Large intestine (tissue), 12 donors: ENCODE measurements at places on chromosomes 4 and X. TPM values are rescaled to one million over a fixed set of nuclear protein-coding genes. Genes with fewer than 3 reads are reported as not detected.

DNA sequence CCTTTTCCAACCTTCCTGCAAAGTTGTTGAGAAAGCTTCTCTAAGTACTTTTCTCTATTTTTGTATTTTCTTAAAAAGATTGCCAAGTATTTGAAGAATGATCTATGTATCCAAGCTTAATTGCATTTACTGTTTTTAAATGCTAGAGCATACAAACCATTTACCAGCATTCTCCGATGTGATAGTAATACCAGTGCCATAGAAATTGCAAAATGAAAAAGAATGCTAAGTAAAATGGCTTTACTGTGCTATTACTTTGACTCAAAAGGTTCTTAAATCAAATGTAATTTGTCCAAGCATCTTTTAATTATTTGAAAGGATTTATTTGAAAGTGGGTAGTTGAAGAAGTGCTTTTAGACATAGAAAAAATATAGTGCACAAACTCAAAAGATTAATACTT is 1183.2 kb downstream of the RAPGEF2 start:
- DNase-seq, result no peak

DNA sequence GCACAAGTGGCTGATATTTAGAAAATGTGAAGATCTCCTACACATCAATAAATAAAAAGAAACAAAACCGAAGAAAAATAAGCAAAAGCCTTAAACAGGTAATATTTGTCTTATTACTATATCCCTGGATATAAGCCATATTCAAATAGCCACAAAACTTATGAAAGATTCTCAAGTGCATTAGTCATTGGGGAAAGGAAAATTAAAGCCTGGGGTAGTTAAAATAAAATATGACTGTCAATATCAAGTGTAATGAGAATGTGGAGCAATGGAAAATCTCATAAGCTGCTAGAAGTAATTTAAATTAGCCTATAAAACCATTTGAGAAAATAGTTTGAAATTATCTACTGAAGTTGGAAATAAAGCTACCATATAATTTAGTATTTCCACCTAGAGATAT is 399.9 kb downstream of the GASK1B start:
- no peak for DNase-seq

- no peak for DNase-seq
Observed at GRCh38 chr4:825063-825970, 612 bp downstream of the CPLX1 start.

- DNase-seq, result no peak
Observed at GRCh38 chr4:111802191-111802590, 343.1 kb upstream of the FAM241A start.

DNA sequence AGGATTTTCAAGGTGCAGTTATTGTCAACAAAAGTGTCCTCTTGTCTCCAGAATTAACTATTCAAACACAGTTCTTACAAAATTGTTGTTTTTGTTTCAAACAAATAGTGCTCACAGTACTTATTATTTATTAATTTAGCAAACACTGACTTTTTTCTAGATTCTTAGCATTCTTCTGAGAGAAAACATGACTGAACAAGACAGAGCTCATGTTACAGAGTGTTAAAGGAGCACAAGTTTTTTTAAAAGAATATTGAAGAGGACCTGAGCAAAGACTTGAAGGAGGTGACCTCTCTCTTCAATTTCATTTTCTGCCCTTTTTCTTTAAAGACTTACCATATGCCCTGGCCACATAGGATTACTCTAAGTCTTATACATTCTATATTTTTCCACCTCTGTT is 2220.3 kb upstream of the AGA start:
- DNase-seq, result no peak

- no peak for DNase-seq
Observed at GRCh38 chr4:113823291-113823659, 61.7 kb upstream of the CAMK2D start.

GRCh38 chrX:109398833-109399232 is 83.1 kb downstream of the GUCY2F start:
- no peak for DNase-seq

DNA sequence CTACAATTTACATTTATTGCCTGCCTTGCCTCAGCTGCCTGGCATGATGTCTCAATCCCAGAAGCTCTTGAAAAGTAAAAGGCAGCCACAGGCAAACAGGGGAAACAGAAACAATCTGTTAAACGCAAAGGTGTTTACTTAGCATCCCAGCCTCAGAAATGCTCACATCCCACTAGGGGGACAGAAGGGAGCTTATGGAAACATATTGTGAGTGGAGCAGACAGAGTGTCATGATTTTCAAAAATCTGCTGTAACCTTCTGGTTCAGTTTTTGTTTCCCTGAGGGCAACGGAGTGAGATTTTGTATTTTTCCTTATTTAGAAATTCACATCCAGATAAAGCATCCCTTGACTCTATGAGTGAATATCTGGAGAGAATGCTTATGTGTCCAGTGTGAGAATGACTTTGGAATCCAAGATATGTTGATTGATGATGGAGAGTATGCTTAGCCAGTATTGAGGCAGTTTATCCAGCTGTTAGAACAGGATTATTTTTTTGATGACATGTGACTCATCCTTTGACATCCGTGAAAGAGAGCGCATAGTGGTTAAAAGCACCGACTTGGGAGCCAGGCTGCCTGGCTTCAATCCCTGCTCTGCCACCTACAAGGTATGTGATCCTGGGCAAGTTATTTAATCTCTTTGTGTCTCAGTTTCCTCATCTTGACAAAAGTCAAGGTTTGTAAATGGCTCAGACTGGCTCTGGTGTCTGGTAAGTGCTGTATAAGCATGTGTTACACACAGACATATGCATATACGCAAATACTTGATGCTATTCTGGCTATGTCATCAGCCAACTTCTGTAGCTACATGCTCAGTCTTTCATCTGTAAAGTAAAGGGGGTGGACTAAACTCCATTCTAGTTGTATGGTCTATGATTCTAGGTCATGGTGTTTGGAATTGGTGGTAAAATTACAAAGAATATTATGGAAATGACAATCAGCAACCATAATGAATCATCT is 381.2 kb downstream of the RAPGEF2 start:
- no peak for DNase-seq

GRCh38 chr4:169987327-169988228 is 38.6 kb downstream of the MFAP3L start:
- DNase-seq, result no peak

DNA sequence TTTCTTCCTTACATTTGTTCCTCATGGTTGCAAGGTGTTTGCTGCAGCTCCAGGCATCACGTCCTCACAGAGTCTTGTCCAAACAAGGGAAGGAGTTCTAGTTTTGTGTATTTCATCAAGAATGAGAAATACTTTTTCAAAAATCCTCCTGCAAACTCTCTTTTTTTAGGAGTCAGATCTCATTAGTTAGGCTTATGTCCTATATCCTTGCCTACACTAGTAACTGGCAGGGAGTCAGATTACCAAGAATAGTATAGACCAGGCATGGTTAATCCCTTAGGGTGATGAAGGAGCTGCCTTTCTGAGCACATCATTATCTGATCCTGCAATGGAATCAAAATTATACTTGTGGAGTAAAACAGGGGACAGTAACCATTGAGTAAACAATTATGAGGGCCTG is 160.4 kb downstream of the SHROOM3 start:
- DNase-seq, result no peak

DNA sequence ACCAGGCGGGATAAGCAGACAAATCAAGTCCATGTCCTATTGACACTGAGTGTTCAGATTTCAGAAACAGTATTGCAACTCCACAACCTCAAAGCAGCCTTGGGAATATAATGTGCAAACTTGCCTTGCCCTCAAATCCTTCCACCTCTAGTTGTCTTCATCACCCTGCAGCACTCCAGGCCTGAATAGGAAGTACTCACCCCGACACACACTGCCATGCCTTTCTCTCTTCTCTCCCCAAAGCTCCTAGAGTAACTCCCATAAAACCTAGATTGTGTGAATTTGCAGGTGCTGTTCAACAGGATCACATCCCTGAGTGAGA is 19.6 kb downstream of the ACSL1 start:
- DNase-seq, result no peak

DNA sequence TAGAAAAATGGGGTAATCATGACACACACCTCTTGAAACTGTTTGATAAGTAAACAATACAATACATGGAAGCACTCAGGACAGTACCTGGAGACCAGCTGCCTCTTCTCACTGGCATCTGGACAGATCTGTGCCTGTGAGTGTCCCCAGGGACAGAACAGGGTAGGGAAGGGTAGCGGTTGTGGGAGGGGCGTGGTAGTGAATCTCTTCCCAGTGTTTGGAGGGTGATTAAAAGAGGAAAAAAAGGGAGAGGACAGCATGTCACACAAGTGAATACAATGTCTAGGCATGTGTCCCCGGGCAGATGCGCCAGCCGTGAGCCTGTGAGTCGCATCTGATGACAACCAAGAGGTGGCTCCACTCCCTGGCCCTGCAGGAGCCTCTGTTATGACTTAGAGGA is 138.8 kb upstream of the MSX1 start:
- DNase-seq, result no peak

DNA sequence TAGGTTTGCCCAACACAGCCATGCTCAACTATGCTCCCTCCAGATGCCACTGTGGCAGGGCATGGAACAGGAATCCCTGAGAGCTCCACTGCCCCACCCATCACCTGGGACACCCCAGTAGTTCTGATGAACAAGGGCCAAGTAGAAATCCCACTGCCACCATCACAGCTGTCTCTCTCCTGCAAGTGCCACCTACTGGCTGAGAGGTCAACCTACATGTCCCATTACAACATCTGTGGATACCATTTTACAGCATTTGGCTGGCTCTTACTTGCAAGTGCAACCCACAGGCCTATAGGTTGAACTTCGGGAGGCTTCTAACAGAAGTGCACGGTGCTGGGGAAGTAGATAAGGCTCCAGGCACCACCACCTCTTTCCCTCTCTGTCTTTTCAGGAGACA is 142.5 kb downstream of the CXXC4 start:
- no peak for DNase-seq

DNA sequence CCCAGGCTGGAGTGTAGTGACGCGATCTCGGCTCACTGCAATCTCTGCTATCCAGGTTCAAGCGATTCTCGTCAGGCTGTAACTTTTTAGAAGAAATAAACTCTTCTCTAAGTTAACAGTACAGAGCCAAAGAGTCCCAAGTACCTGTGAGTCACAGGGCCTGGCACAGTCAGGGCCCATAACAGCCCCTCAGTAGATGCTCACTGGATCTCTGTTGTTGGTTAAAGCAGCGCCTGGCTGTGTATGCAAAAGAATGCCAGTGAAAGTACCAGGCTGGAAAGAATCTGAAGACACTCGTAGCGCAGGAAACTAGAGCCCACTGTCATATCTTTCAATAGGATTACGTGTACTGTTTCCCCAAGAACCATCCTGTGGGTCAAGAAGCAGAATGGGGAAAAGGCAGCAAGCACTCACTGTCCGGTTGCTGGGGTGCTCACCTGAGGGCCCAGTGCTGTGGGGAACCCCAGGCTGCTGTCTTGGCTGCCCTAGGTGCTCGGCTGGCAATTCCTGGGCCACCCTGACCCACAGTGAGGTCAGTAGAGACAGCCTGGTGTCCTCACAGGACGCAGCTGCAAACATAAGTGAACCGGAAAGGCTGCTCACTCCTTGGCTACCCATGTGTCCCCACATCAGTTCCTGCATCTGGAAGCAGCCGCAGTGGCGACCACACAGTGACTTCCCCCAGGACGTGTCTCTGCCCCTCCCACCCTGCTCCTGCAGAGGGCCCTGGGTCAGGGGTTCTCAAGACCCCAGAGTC is 3.1 kb upstream of the SLBP start:
- DNase-seq, result no peak

DNA sequence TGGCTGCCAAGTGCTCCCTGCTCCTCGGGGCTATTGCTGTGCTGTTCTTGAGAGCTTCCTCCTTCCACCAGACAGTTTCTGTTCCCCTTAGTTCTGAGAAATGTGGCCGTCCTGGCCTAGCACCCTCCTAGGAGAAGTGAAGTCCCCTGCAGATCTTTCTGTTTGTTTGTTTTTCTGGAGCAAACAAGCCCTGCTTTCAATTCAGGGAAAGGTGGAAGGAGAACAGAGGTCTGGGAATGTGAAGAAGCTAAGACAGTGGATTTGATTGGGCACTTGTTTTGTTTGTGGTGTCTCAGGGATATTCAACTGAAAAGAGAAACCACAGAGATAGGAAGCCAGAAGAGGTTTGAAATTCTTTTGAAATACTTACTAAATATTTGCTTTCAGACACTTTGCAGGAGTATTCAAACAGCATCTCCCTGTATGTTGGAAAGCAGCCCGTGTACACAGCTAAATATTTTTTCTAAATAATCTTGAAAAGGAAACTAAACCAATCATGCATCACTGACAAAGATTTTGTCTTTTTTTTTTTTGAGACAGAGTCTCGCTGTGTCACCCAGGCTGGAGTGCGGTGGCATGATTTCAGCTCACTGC is 36.5 kb upstream of the PPM1K start:
- DNase-seq, result no peak

DNA sequence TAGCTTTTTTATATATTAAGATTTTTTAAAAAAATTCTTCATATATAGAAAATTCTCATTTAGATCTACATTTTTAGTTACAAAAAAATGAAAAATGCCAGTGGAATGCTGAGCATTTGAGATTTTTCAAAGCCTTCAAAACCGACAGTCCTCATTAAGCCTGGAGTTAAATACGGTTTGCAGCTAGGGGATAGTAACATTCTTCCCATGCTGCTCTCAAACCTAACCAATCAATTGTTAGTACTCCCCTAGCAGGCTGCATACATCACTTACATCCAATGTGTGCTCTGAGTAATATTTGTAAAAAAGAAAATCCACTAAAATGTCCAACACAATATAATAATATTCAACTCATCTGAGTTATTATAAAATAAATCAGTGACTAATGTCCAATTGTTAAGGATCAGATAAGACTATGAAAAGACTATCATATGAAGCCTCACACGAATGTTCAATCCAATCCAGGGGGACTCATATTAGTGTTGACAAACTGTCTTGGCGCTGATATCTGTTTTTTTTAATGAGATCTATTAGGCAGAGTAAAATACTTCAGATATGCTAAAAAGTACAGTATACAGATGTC is 227.6 kb upstream of the MAB21L2 start:
- DNase-seq, result no peak

- DNase-seq, result no peak
Observed at GRCh38 chr4:147003956-147004809, 58.5 kb upstream of the TTC29 start.

- DNase-seq, result no peak
Observed at GRCh38 chrX:94655180-94655579, 981.2 kb downstream of the FAM133A start.

DNA sequence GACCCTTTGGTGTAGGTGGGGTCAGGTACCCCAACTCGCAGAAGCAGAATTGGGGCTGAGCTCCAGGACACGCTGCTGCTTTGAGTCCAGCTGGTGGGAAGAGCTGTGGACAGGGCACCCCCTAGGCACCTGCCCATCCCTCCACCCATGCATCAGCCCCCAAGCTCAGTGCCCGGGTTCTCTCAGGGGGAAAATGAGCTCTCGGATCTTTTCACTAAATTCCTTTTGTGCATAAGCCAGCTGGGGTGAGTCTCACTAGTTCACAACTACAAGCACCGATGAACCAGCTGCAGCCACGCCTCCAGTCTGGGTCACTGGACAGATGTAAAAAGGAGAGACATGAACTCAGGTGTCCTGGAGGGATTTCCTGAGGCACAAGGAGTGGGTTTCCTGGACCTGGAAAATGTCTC is 286.8 kb downstream of the CRLF2 start:
- DNase-seq, result no peak

HSD17B11 gene
- 235 TPM for polyA plus RNA-seq

UGT2A1 gene
- 0.04 TPM for polyA plus RNA-seq

SOWAHB gene
- 3.9 TPM for polyA plus RNA-seq

ADGRG4 gene
- 7.9 TPM for polyA plus RNA-seq

FRMPD4 gene
- 0.19 TPM for polyA plus RNA-seq

PRSS12 gene
- 2.3 TPM for polyA plus RNA-seq

RAPGEF2 gene
- polyA plus RNA-seq, result 43.4 TPM

MAGEE1 gene
- polyA plus RNA-seq, result 2.3 TPM

GAGE13 gene
- polyA plus RNA-seq, result not detected

NKX6-1 gene
- 0.01 TPM for polyA plus RNA-seq

CXorf49 gene
- not detected for polyA plus RNA-seq

PHOX2B gene
- polyA plus RNA-seq, result 16.7 TPM

ASIC5 gene
- 4.0 TPM for polyA plus RNA-seq

NAP1L2 gene
- polyA plus RNA-seq, result 1.9 TPM
